ENCODE measurements at places on chromosomes 5 and 9. TPM values are rescaled to one million over a fixed set of nuclear protein-coding genes. Genes with fewer than 3 reads are reported as not detected.

DNA sequence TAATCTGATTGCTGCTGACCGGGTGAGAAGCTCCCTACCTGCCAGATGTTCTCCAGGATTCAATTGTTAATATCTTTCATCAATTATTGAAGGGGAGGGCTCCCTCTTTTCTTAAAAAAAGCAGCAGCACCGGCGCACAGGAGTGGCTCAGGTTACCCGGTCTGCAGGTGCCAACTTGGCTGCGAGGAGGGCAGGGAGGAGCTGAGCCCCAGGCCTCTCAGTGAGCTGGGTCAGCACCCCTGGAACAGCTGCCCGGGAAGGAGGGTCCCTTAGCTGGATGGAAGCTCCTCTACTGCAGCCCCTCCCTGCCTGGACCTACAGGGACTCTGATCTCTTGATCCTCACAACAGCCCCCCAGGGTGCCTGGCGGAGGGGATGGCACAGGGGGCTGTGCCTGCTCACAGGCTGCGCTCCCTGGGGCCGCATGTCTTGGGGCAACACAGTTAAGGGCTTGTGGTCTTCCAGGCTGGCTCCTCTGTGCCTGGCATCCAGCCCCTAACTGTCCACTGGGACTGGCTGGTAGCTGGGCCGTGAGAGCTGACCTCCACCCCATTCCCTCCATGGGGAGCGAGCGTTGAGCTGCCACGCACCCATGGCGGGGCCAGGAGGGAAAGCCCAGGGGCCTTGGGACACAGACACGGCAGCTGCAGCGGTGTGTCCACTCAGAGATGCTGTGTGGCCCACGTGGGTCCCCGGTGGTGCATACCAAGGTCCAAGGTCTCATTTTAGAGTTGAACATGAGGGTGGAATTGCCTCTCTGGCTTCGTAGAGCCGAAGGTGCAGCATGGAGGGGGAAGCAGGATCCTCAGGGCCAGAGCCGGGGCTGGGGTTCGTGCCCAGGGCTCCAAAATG lies 28.6 kb upstream of the TMEM250 start:
- DNase-seq = no peak

GRCh38 chr5:157050050-157050449 lies 8.9 kb downstream of the HAVCR1 start:
- DNase-seq = no peak

Gene DMRTA1
- total RNA-seq = 6.0 TPM

Gene SPINK7
- total RNA-seq = not detected
